ENCODE measurements at places on chromosomes 3 and 15.

DNA sequence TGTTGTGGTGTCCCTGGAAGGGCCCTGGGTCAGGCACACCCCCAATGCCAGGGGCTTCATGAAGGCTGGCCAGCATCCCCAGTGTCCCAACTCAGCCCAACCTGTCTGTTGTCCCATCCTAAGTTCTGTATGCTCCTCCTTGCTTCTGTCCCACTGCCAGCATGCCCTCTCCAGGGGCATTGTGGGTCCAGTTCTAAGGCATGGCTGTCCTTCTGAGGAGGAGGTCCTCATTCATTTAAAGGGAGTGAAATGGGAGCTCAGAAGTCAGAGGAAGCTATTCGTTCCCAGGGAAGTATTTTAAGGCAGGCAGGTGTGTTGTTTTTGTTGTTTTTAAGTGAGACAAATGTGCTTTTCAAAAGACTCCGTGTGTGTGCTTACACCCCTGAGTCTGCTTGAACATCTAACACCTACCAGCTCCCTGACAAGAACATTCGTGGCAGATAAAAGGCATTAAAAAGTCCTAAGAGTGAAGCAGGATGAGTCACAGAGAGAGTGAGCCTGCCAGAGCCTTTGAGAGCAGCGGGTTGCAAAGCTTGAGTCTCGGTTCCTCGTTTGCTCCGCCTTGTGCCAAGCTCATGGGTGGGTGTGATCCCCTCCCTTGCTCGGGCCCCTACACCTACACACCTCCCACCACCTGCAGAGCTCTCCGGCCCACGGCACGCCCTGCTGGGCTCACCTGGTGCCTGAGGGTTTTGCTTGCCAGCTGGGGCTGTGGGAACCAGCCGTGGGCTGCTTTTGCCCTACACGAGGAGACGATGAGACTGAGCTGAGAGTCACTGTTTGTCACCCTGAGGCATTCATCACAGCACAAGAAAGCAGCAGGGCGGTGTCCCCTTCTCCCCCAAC is 183.4 kb upstream of the TOPAZ1 start:
- peak; percentile 68 for DNase-seq

- DNase-seq, result no peak
Measured at GRCh38 chr3:194380326-194380725, 10.8 kb upstream of the LRRC15 start.

DNA sequence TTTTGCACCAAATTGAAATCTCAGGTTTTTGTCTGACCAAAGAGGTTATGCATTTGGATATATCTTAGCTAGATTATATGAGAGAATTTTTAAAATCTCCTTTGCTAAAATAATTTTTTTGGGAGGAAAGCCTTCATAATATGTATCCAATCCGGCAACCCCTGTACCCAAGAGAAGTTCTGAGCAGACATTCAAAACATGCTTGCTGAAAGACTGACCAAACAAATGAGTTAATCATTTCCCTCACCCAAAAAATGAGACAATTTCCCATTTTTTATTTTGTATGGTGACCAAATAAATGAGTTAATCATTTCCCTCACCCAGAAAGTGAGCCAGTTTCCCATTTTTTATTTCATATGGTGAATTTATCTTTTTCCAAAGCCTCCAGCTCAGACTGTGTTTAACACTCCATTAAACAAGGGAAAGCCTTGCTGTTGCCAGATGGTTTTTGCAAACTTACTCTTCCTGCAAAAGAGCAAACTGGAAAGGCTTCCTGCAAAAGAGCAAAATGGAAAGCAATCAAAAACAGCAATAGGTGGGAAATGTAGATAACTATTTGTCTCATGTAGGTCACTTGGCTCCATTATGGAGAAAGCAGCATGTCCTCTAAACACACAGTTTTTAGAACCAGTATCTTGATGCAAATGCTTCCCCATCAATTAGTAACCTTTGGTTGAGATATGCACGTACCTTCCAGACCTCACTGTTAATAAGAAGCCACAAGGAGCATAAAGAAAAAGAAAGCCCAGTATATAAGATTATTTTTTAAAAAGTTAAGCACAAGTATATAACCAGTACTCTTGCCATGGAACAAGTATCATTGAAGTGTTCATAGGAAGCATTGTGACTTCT is 78.4 kb upstream of the OSTN start:
- DNase-seq, result no peak

- no peak for DNase-seq
Measured at GRCh38 chr3:169285057-169286033, 378.2 kb downstream of the MECOM start.

GRCh38 chr3:99534951-99535704 is 103.3 kb upstream of the COL8A1 start:
- peak; percentile 61 for DNase-seq

- DNase-seq, result peak; percentile 9
Measured at GRCh38 chr15:57559875-57560274, 31.8 kb upstream of the MYZAP start.

GRCh38 chr3:23923786-23924185 is 6.9 kb downstream of the RPL15 start:
- peak; percentile 20 for DNase-seq

DNA sequence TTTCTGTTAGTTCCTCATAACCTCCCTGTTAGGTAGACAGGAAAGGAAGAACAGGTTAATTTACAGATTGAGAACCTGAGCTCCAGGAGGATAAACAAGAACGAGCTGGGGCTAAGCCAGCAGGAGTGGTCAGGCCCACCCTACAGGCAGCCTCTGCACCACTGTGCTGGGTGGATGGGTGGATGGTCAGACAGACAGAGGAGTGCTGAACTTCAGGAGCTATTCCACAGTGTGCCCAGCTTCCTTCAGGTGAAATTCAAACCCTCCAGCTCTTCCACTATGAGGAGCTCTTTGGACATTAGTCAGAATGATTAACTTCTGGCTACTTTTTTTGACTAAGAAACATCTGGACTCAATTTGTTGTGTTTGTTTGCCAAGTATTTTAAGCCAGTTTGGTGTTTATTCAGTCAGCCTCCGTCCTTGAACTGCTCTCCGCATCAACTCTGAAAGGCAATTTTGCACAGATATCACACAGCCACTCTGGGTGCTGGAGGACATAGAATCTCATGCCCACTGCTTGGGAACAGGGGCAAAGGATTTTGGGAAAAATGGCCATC is 361.9 kb downstream of the CLSTN2 start:
- no peak for DNase-seq

DNA sequence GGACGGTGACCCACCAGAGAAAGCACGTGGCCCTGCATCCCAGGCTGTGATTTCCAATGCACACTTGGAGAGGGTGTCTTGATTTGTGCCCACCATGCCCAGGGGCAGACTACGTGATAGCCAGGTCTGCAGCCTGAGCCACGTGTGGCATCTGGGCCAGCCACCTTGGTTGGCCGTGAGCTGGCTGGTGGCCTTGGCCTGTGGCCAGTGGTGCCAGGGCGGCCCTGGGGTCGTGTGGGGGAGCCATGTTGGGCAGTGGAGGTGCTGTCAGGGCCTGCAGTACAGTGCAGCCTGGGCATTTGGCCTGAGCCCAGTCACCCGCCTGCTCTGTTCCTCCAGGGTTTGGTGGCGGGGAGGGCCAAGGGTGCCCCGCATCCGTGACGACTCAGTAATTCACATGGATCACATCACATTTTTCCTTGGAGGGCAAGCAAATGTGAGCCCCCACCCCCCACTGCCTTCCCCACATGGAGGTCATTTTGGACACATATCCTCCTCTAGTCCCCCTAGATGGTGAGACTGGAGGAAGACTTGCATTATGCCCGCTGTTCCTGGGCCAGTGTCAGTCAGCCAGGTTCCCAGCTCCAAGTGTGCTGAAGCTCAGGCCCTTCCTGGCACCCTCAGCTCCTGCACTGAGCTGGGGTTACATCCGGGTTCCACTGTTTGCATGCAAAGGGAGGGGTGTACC is 201.4 kb downstream of the UBE3A start:
- no peak for DNase-seq

DNA sequence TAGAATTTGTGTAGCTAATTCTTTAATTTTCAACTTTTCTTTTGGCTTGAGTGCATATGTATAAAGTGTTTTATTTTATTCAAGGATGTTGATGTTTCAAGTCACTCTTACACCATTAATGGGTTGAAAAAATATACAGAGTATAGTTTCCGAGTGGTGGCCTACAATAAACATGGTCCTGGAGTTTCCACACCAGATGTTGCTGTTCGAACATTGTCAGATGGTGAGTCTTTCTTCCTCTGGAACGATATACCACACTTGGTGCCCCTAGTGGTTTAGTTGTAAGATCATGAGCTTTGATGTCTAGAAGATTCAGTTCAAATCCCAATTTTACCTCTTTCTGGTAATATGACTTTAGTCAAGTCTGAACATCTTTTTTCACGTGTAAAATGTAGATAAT is 119.3 kb downstream of the HCN4 start:
- DNase-seq, result no peak

- no peak for DNase-seq
Measured at GRCh38 chr15:85520650-85521049, 140.2 kb downstream of the AKAP13 start.

DNA sequence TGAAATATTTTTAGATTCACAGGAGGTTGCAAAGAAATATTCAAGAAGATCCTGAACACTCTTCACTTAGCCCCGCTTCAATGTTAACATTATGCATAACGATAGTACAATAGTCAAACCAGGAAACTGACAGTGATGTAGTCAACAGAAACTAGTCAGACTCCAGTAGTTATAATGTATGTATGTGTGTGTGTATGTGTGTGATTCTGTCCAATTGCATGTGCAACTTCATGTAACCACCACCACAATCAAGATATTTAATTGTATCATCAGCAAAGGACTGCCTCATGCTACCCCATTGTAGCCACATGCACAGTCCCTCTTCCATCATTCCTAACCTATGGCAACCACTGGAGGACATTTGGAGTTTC is 77.9 kb downstream of the APBA2 start:
- DNase-seq, result no peak

- DNase-seq, result peak; percentile 66
Measured at GRCh38 chr3:23944861-23945662, at the start of gene NR1D2. TSS of gene NR1D2 (plus strand) at chr3:23945286. CDS start at chr3:23945579, 293 bp downstream.

- peak; percentile 49 for DNase-seq
Measured at GRCh38 chr3:195259154-195259474, 11.8 kb downstream of the XXYLT1 start.

DNA sequence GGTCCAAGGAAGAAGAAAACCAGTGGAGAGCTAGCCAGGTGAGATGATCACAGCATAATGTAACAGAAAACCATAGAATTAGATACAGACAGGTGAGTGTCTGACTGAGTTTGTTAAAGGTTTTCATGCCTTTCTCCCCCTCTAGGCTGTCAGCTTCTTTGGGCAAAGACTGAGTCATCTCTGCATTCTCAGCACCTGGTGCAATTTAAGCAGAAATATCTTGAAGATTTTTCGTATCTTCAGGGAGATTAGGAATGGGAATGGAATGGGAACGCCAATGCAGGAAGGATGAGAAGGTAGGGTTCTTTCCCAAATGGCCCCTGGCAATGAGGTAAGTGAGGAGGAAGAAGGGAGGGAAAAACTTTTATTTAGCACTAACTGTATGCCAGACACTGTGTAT is 122.0 kb upstream of the SLC7A14 start:
- DNase-seq, result no peak

GRCh38 chr15:52161406-52161966 is 29.7 kb downstream of the GNB5 start:
- no peak for DNase-seq

DNA sequence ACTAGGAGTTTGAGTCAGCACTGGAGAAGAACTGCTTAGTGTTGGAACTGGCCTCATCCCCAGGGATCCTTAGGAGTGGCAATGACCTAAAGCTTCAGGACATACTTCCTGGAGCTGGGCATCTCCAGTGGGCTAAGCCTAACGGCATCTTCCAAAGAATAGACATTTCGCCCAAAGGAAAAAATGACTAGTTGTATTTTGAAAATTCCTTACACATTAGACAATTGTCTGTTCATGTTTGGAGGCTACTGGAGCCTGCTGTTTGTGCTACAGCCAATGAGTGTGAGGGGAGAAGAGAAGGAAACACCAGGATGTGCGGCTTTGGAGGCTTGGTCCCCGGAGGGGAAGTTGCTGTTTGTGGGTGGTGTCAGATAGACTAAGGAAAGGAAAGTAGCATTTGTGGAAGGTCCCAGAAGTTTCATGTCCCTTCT is 77.6 kb downstream of the POLR2M start:
- DNase-seq, result peak; percentile 94

- DNase-seq, result no peak
Measured at GRCh38 chr15:55899537-55899936, 93.9 kb downstream of the NEDD4 start.

DNA sequence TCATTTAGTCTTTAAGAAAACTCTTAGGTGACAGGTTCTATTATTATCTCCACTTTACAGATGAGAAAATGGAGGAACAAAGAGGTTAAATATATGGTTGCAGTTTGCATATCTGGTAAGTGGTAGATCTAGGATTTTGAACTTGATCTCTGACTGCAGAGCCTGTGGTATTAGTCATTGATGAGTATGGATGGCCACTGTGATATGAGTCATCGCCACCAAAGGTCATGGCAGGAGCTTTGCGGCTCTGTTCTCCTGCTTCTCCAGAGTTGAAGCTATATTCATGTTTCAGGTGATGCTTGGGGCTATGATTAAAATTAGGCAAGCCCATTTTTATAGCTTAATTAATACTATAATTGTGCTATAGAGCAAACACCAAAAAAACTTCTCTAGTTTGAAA is 306.2 kb upstream of the DPPA4 start:
- DNase-seq, result peak; percentile 58

- DNase-seq, result peak; percentile 84
Measured at GRCh38 chr15:49235446-49236124, 65.5 kb downstream of the GALK2 start.

- DNase-seq, result no peak
Measured at GRCh38 chr15:66825731-66826130, 123.7 kb downstream of the SMAD6 start.

GRCh38 chr3:155854141-155854940 is at the start of gene SLC33A1:
TSS of gene SLC33A1 (minus strand) at chr3:155854427. CDS start at chr3:155853997, 430 bp downstream.
- DNase-seq, result peak; percentile 99

DNA sequence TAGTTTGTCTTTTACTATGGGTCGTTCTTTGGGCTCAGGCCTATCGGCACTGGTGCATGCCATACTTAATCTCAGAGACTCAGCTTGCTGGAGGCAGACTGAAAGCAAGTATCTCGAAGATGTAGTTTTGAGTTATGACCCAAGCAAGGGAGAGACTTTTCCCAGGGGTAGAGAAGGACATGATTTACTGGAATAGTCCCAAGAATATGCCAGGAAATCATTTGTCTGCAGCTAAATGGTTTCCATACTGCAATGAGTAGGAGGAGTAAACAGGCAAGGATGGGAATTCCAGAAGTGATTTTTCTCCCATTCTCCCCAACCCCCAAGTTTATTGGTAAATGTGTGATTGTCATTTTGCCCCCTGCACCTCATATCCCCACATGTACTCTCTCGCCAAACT is 35.4 kb upstream of the LACTB start:
- DNase-seq, result no peak

Measured in HFFc6 (cell line).